ENCODE measurements at places on chromosomes 5 and 9.

- DNase-seq = no peak
These were observed 157.0 kb upstream of the RAI14 start for GRCh38 chr5:34499001-34499734.

GRCh38 chr5:72957337-72957736 is 1.5 kb downstream of the FCHO2 start:
- DNase-seq = no peak

GRCh38 chr9:100111235-100111634 is 12.2 kb downstream of the INVS start:
- no peak for DNase-seq

DNA sequence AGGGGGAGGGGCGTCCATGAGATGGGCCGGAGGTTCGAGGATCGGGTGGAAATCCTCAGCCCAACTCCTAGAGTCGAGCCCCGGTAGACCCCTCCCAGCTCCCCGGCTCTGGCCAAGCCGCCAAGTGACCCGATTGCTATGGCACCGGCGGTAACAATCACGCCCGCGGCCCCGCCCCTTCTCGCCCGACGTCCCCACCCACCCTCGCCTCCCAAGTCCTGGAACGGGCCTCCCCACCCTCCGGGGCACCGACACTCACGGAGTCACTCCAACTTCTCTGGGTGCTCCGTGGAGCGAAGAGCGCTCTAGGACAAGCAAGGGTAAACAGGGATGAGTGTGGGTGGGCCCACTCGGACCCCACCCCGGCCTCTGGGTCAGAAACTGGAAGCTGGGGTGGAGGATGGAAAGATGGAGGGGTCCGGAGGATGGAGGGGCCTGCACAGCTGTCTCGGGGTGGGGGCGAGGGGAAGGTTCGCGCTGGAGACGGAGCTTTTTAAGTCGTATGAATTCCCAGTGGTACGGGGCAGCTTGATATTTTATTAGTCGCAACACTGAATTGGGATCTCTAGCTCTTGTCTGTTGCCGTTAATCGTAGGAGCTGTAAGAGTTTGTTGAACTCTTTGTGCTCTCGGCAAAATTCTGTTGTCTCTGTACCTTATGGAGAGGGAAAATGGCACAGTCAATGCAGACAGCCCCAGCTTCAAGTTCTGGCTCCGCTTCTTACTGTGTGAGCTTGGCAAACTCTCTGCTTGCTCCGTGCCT is at the start of gene SPACA9:
SPACA9 (plus strand) TSS at position 204 of the 762 bp plus-strand sequence. CDS start 5,050 bp downstream, outside the sequence.
- no peak for DNase-seq

DNA sequence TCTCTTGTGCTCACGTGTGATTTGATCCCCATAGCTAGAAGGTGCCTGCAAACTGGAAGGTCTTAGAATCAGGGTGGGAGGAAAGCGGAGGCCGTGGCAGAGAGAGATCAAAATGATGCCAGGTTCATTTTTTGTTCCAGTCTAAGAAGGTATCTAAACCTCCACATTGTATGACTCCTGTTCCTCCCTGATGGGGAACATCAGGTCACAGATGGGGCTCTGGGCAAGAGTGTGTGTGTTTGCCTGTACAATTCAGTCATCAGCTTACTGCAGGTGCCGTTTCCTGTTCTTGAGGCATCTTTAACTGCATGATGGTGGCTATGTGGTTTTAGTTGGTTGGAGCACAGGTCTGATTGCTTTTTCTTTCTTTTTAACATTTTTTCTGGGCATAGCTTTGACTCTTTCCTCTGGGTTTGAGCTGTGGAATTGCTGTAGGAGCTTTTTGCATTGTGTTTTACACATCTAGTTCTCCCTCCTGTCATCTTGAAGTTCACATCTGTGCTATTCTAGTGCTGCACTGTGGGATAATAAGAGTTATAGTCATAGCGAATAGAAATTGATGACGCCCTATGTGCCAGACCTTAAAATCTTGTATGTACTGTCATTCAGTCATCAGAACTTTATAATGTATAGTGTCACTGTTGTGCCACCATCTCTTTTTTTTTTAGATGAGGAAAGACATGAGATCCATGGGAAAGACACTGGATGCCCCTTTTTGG is 30.8 kb downstream of the ARHGAP26 start:
- no peak for DNase-seq

- no peak for DNase-seq
These were observed 17.2 kb upstream of the FCN2 start for GRCh38 chr9:134863306-134863902.

DNA sequence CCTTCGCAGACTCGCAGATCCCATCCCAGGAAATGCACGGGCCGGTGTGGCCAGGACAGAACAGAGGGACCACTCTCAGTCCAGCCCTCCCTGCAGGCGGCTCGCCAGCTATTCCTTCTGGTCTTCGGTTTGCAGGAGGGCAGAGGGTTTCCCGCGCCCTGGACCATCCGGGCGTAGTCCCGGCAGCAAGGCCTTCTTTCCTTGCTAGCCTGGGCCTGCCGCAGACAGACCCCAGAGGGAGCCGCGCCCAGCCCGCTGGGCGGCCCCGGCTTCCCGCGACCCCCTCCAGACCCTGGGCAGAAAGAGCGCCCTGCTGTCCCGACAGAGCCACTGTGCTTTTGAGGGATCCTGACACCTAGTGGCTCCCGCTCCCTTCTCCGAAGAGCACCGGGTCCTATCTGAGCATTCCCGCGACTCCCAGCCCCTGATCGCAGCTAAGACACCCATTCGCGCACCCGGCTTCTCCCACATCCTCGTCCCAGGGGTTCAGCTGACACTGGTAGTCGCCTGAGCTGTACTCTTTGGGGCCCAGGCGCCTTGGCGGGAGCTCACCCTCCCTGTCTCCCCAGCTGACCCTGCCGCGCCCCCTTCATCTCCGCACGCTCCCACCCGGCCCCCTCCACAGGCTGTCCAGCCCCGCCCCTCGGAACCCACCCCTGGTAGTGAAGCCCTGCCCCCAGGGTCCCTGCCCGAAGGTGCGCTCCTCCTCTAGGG is 1.1 kb downstream of the CFAP90 start:
- DNase-seq = no peak

DNA sequence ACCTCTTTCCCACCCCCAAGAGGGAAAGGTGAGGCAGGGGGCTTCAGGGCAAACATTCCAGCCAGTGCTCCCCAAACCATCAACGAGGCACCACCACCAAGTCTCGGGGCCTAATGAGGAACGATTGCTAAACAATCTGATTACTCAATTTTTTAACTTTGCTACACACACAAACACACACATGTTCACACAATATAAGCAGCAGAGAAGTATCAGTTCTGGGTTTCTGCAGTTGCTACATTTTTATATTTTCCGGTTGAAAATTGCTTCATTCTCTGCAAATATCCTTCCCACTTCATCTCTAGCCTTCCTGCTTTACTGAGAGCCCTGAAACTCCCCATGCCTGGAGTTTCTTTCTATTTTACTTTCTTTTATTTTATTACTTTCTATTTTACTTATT is 60.2 kb downstream of the FEM1C start:
- no peak for DNase-seq

GRCh38 chr9:86975606-86976005 is 28.3 kb upstream of the GAS1 start:
- DNase-seq = no peak

- DNase-seq = no peak
These were observed 1.1 kb downstream of the PLPP6 start for GRCh38 chr9:4662989-4663792.

DNA sequence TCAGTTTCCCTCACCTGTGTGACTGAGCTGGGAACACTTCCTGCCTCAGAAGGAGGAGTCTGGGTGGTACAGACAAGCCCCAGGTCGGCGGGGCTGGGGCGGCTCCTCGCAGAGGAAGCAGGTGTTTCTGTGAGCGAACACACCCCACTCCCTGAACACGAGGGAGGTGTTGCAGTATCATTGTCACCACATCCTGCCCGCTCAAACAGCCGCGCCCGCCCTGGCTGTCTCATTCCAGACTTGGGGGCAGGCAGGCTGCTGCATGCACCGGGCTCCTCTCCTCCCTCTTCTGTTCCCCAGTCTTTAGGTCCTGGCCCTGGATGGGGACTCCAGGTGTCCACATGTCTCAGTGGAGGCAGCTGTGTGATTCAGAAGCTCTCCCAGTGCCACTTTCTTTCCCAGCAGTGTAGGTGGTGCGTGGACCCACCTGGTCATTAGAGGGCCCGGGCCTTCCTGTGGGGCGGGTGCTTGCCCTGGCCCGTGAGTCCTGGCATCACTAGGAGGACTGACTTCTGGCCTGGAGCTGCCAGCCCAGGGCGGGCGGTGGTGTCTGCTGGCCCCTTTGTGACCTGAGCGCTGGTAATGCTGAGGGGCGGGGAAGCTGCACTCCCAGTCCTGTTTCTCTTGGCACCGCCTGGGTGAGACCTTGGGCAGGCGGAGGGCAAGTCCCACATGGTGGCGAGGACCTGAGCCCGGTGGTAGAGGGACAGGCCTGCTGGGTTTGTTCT is 18.3 kb upstream of the PHYHD1 start:
- DNase-seq = peak; percentile 67

DNA sequence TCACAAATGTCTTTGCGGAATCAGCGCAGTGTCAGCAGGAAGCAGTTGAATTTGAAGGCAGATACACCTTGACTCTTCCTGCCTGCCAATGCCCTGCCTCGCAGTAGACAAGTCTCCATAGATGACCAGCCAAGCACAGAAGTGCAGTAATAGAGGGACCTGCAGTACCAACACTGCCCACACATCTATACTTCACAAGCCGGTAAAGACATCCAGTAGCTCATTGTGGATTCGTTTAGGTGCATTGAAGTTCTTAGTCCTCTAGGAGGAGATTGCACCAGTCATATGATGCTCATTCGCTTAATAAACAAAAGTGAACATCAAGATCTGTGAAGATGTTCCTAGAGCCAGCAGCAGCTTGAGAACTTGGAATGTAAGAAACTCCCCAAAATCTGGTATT is 7.1 kb upstream of the IFNA2 start:
- DNase-seq = no peak

DNA sequence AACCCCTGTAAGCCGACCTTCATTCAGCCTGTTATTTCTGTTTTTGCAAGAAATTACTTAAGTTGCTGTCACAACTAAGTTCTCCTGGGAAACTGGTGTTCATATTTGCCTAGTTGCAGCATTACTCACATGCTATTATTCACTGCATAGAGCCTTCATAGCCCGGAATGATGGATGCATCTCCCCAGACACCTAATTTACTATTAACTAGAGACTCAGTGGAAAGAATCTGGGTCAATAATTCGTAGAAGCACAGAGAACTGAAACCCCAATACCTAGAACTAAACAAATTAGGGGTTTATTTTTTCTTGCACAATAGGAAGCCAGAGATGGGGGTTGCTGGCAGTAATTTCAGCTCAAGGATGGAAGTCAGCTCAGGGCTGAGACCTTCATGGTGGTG is 45.7 kb upstream of the FAM170A start:
- DNase-seq = no peak

DNA sequence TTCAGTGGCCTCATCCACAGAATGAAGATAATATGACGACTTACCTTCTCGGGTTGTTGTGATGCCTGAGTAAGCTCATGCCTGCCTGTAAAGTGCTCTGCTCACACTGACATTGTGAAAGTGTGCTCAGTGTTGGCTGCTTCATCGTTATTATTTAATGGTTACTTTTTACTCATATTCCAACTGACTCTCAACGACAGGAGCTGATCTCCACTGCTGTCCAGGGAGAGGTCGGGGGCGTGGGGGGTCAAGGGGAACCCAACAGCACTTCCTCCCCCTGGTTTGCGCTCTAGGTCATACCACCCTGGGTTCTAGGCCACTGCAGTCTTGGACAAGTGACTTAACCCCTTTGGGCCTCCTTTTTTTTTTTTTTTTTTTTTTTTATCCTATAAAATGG is 52.9 kb upstream of the ANGPTL2 start:
- no peak for DNase-seq

- no peak for DNase-seq
These were observed 6.7 kb downstream of the CNTFR start for GRCh38 chr9:34582787-34583186.

- DNase-seq = no peak
These were observed 22.7 kb downstream of the ANXA2R start for GRCh38 chr5:43017428-43017815.

DNA sequence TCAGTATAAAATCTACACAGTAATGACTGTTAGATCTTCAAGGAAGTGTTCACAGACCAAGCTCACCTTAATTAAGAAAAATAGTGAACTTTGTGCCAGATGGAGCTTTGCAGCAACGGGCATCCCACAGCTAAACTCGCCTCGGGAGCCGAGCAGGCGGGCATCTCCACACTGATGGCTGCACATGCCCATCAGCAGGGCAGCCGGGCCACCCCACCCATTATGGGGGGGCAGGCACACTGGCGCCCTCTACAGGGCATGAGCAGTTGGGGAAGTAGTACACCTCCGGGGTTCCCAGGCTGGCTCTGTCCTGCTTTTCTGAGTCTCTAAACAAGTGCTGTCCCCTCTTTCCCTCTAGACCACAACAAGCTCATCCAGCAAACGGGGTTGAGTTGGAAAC is 21.6 kb downstream of the ANKS6 start:
- DNase-seq = no peak

DNA sequence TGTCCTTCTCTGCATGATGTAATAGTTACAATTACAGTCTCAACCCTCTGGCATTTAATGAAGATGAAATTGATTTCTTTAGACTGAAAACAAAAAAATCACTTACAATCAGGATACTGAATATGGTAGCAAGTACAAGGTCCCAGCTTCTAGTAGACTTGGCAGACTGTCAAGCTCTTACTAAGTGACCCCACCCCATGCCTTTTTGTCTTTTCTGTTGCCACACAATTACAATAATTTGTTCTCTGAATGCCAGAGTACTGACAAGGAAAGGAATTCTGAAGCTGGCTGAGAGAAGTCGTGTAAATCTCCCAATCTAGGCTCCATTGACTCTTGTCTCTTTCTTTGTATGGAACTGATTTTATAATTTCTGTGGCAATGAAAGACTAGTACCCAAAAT is 154.2 kb downstream of the TMC1 start:
- no peak for DNase-seq

GRCh38 chr5:79743846-79744605 is 54.4 kb downstream of the CMYA5 start:
- no peak for DNase-seq

DNA sequence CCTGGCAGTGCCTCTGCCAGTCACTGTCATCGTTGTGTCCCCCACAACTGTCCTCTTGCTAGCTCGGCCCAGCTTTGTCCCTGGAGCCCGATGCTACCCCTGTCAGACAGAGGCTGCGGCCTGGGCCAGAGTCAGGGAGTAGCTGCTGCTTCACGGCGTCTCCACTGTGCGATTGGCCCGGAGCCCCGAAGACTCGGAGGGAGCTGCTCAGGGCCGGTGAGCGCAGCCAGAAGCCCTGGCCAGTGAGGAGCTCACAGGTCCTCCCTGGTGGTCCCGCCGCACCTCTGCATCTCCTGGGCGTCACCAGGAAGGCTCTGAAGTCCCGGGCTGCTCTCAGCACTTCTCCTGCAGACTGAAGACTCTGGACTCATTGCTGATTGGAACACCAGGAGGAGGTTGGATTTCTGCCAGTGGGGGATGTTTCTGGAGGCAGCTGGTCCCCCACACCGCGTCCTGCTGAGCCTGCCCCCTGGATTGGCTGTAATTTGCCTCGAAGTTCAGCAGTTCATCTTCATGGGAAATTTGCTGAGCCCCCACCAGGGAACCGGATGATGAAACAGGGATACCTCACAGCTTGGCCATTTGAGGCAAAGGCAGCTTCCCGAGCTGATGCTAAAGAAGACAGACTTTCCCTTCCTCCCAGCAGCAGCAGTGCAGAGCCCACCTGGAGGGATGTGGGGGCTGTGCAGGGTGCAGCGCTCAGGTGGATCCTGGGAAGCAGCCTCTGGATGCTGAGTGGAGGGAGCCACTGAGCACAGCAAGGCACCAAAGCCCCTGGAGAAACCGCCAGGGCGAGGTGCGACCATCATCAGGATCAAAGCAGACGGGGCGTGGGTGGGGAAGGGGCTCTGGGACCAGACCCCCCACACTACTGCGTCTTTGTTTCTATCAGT is 45.6 kb downstream of the USP20 start:
- no peak for DNase-seq
